ENCODE measurements at places on chromosomes 11 and 22.

DNA sequence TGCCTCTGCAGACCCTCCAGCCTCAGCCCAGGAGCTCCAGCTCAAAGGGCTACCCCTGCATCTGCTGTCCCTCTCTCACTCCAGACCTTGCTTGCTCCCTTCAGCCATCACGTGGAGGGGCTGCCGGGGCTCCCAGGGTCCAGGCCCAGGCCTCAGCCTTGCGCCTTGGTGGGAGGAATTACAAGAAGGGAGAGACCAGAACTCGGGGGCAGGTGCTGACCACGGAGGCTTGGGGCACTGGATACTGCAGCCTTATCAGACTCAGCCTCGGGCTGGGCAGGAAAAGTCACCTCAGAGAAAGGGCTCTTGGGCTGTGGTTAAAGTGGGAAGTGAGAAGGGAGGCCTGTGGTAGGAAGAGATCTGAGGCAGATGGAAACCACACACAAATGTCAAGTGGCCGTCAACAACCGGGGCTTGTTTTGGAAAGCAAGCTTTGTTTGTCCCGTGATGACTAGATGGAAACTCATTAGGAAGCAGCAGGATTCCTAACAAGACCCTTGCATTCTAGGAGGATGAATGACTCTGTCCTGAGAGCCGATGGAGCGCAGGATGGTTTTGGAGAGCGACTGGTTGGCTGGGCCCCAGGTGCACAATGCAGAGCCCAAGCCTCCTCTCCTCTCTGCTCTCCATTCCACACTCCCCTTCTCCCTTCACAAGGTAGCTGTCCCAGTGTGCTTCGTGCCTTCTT is 1321.7 kb downstream of the TBC1D22A start:
- H3K36me3 ChIP-seq: peaks cover 12% of the 10 kb centered on the region
- H3K4me1 ChIP-seq: peaks cover 41% of the 10 kb centered on the region
- peaks cover 18% of the 10 kb centered on the region for H3K27me3 ChIP-seq

DNA sequence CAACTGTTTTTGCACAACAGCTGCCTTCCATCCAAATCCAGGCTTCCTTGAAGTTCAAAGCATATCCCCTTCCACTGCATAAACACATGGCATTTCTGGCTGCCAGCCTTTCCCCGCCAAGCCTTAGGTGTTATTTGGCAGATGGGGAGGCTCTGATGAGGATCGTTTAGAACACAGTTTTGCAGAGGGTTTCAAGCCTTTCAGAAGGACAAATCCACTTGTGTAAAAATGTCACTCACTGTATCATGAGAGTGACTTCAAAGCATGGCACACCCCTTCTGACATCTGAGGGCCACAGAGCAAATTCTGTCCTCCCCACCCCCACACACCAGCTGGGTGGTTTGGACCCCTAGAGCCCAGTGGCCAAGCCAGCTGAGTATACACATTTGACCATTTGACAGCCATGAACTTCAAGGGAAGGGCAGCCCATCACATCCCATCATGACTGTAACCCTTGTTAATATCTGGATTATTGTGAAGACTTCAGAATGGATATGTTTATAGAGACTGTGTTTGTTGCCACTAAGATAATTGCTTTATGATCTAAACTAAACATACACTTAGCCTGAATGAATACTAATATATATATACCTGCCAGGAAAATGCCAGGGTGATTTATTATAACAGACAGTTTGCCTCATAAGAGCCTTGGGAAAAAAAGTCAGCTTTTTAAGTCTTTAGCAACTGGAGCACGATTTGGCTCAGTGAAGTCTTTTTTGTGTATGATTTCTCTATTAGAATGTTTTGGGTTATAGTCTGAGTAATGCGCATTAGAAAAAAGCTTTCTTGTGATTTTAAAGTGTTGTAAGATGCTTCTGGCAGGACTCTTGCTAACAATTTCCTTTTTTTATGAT is 31.9 kb downstream of the FBLN1 start:
- peaks cover 9% of the 10 kb centered on the region for H3K27me3 ChIP-seq
- H3K36me3 ChIP-seq: peaks cover 1% of the 10 kb centered on the region
- no peak overlapping the region for H3K4me3 ChIP-seq
- H3K4me1 ChIP-seq: no peaks in the 10 kb centered on the region

- H3K4me1 ChIP-seq: no peaks in the 10 kb centered on the region
- H3K36me3 ChIP-seq: no peaks in the 10 kb centered on the region
- peaks cover 8% of the 10 kb centered on the region for H3K27me3 ChIP-seq
- H3K4me3 ChIP-seq: no peak overlapping the region
- no peak overlapping the region for H3K27ac ChIP-seq
Measured at GRCh38 chr11:78831571-78831970, 256.9 kb upstream of the NARS2 start.

- H3K36me3 ChIP-seq: peaks cover 32% of the 10 kb centered on the region
- no peaks in the 10 kb centered on the region for H3K4me1 ChIP-seq
- no peak overlapping the region for H3K4me3 ChIP-seq
- H3K27ac ChIP-seq: no peak overlapping the region
- DNase-seq: no peak
Measured at GRCh38 chr22:25193548-25193947, 6.1 kb upstream of the CRYBB3 start.

GRCh38 chr11:44576656-44577055 is 11.2 kb downstream of the CD82 start:
- no peak for DNase-seq
- H3K4me3 ChIP-seq: no peak overlapping the region
- peak overlapping the region; percentile 26 for H3K27ac ChIP-seq
- peaks cover 74% of the 10 kb centered on the region for H3K4me1 ChIP-seq

GRCh38 chr22:35734517-35734827 is 16.8 kb downstream of the APOL5 start:
- DNase-seq: no peak
- no peak overlapping the region for H3K27ac ChIP-seq
- H3K4me3 ChIP-seq: no peak overlapping the region
- peaks cover 62% of the 10 kb centered on the region for H3K27me3 ChIP-seq

DNA sequence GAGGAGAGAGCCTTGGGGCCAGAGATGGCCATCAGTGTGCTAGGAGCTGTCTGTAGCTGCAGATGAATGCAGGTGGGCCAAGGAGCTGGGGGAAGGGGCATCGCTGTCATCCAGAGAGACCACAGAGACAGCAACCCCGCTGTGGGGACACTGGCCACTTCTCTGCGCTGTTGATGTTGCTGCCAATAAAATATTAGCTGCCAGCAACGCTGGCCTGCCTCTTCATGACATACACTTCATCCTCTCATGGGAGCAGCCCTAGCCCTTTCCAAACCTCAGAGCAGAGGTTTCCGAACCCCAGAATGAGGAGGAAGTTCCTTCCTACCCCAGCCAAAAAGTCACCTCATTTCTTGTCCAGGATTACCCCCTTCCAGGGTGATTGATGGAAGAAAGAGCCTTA is 106.2 kb downstream of the PARVA start:
- H3K4me3 ChIP-seq: no peak overlapping the region
- H3K27ac ChIP-seq: no peak overlapping the region
- no peaks in the 10 kb centered on the region for H3K4me1 ChIP-seq
- no peak for DNase-seq

DNA sequence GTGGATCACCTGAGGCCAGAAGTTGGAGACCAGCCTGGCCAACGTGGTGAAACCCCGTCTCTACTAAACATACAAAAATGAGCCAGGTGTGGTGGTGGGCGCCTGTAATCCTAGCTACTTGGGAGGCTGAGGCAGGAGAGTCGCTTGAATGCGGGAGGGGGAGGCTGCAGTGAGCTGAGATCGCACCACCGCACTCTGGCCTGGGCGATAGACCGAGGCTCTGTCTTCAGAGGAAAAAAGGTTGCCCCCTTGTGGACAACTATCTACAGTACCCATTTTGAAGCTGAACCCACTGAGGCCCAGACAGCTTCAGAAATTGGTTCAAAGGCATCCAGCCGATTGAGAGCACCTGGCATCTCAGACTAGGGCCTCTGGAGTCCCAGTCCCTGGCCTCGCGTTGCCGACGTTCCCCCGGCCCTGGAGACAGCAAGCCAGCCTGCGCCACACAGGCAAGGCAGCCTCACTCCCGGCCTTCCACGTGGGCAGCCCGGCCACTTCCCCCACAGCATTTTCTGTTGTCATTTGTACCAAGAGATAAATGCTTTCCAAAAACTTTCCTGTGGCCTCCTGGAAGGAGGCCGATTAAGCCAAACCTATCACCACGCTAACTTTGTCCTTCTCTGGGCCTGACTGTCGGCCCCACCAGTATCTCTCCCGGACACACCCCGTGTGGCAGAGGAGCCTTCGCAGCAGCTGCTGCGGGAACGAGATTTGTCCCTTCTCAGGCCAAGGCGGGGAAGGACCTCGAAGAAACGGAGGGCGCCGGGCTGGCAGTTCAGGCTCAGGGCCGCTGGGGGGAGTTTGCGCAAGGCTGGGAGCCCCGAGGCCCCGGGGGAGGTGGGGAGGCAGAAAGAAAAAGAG is 82.8 kb downstream of the FLI1 start:
- H3K27ac ChIP-seq: peak overlapping the region; percentile 87
- peaks cover 63% of the 10 kb centered on the region for H3K36me3 ChIP-seq
- no peaks in the 10 kb centered on the region for H3K27me3 ChIP-seq
- H3K4me1 ChIP-seq: peaks cover 77% of the 10 kb centered on the region

DNA sequence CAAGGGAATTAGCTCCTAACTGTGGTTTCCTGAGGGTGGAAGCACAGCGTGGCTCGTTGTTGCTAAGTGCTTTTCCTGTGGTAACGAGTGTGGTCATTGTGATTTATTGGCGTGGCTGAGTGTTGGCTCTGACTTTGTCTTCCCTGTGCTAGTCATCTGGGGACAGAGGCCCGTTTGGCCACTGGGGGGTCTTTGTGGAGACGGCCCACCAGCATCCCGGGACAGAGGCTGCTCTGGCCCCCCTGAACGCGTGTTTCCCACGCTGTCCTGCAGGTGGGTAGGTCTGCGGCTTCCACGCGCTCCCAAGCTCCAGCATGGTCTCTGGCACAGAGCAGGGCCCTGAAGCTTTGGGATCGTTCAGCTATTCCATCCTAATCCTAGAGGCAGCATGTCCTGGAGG is 1040.0 kb downstream of the TBC1D22A start:
- DNase-seq: no peak
- no peak overlapping the region for H3K4me3 ChIP-seq
- no peak overlapping the region for H3K27ac ChIP-seq
- H3K4me1 ChIP-seq: no peaks in the 10 kb centered on the region

GRCh38 chr11:96013461-96014213 is 89.7 kb upstream of the MTMR2 start:
- H3K36me3 ChIP-seq: peaks cover 2% of the 10 kb centered on the region
- H3K4me1 ChIP-seq: peaks cover 44% of the 10 kb centered on the region
- H3K4me3 ChIP-seq: peak overlapping the region; percentile 40
- H3K27ac ChIP-seq: peak overlapping the region; percentile 82
- no peaks in the 10 kb centered on the region for H3K27me3 ChIP-seq

DNA sequence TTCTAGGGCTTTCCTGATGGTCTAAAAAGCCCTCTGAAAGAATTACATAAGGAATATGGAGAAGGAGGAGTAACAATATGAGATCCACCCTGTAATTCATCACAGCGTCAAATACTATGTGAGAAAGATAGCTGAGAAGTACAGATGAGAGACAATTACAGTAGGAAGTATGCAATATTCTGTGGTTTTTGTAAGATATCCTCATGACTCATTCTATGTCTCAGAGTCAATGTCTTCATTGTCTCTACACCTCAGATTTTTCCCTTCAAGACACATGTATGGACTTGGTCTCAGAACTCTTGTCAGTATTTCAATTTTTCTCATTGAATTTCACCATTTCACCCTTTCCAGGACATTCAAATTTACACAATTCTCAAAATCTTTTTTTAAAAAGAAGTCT is 343.3 kb upstream of the CTSC start:
- H3K4me3 ChIP-seq: no peak overlapping the region
- H3K27me3 ChIP-seq: peaks cover 12% of the 10 kb centered on the region
- no peaks in the 10 kb centered on the region for H3K4me1 ChIP-seq
- H3K36me3 ChIP-seq: no peaks in the 10 kb centered on the region
- DNase-seq: no peak

GRCh38 chr11:66183494-66184048 is 84.9 kb upstream of the RAB1B start:
- DNase-seq: no peak
- no peak overlapping the region for H3K4me3 ChIP-seq
- peaks cover 53% of the 10 kb centered on the region for H3K4me1 ChIP-seq
- H3K27ac ChIP-seq: peak overlapping the region; percentile 22
- H3K27me3 ChIP-seq: no peaks in the 10 kb centered on the region

DNA sequence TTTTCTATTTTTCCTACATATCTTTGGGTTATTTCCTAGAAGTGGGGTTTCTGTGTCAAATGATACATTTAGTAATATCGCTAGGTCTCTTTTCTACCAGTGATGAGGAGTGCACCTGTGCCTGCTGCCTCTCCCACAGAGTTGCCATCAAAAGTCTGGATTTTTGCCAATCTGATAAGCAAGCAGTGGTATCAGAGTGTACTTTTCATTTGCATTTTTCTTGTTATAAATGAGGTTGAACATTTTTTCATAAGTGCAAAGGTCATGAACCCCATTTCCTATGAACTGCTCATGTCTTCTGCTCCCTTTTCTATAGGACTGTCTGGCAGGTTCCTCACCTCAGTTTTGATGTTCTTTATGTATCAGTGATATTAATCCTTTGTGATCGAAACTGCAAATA is 1.7 kb downstream of the TRPM5 start:
- H3K27me3 ChIP-seq: peaks cover 7% of the 10 kb centered on the region
- peaks cover 29% of the 10 kb centered on the region for H3K4me1 ChIP-seq
- H3K36me3 ChIP-seq: peaks cover 2% of the 10 kb centered on the region
- DNase-seq: no peak
- no peak overlapping the region for H3K27ac ChIP-seq

GRCh38 chr11:122038543-122038942 is 77.5 kb downstream of the BLID start:
- H3K4me1 ChIP-seq: no peaks in the 10 kb centered on the region
- H3K4me3 ChIP-seq: no peak overlapping the region
- no peak overlapping the region for H3K27ac ChIP-seq
- H3K36me3 ChIP-seq: no peaks in the 10 kb centered on the region
- no peak for DNase-seq

- H3K4me3 ChIP-seq: no peak overlapping the region
- H3K27me3 ChIP-seq: no peaks in the 10 kb centered on the region
- H3K4me1 ChIP-seq: peaks cover 9% of the 10 kb centered on the region
- DNase-seq: no peak
- H3K36me3 ChIP-seq: peaks cover 44% of the 10 kb centered on the region
Measured at GRCh38 chr22:21673534-21674321, 7.9 kb downstream of the PPIL2 start.
